ENCODE measurements at places on chromosomes 2 and 18.

GRCh38 chr2:121529439-121530211 is 1.1 kb upstream of the RNU4ATAC start:
- DNase-seq = no peak

- no peak for DNase-seq
These were observed 30.1 kb downstream of the TMEM18 start for GRCh38 chr2:647003-647560.

- no peak for DNase-seq
These were observed 268.1 kb upstream of the CXCR4 start for GRCh38 chr2:136386046-136386445.

- DNase-seq = no peak
These were observed 31.0 kb upstream of the NFE2L2 start for GRCh38 chr2:177295484-177295883.
